ENCODE measurements at places on chromosomes 2 and 18.

- no peak for DNase-seq
Measured at GRCh38 chr2:224781400-224781799, 65.2 kb upstream of the CCDC195 start.

DNA sequence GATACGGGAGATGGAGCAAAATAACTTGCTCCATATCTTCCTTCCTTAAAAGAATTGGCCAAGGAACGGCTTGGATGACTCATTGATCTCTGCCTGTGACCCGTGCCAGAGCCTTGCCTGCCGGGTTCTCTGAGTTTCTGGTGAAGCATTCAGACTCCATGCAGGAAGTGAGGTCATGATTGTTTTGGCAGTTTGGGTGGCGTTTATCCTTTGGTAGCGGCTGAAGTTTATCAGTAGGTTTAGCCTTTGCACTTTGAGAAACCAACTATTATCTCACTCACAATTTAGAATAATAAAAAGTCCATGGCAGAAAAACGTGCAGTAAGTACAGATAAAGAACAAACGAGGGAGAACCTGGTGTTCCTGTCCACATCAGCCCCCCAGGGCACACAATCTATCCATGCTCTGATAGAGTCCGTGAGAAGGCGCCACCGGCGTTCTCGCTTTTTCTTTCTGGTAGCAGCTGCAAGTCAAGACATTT, 15.0 kb upstream of the CTAGE1 start:
- peak; percentile 83 for DNase-seq

GRCh38 chr2:179974761-179975160, 32.3 kb downstream of the CWC22 start:
- no peak for DNase-seq

DNA sequence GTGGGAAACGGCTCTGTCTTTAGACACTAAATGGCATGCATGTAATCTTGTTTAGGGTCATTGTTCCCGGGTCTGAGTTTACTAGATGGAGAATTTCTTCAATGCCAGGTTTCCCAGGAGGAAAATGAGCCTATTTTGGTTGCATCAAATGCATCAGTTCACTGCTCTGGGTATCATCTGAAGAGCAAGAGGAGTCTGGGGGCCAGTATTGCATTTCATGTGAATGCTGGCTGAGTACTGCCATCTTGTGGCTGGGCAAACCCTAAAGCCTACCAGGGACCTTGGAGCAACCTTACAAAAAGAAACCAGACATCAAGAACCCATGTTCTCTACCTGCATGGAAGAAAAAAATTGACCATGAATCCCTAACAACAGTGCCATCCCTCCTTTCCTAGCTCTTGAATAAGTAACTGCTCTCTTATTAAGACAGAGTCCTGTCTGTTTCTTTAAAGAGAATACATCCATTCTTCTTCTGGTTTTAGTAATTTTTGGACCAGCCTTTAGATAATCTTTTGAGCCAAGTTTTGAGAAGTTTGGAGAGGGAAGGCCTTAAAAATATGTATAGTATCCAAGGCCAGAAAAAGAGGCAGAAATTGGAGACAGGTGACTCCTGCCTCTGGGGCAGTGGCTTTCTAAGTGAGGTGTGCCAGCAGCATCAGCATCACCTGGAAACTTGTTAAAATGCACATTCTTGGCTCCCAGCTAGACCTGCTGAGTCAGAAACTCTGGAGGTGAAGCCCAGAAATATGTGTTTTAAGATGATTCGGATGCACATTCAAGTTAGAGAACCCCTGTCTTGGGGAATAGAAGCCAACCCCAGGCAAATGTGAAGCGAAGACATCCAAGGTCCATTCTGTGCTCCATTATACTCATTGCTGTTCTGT, 261.0 kb upstream of the CXCR4 start:
- DNase-seq = peak; percentile 61

- no peak for DNase-seq
Measured at GRCh38 chr2:170973225-170973491, 44.1 kb downstream of the GORASP2 start.

DNA sequence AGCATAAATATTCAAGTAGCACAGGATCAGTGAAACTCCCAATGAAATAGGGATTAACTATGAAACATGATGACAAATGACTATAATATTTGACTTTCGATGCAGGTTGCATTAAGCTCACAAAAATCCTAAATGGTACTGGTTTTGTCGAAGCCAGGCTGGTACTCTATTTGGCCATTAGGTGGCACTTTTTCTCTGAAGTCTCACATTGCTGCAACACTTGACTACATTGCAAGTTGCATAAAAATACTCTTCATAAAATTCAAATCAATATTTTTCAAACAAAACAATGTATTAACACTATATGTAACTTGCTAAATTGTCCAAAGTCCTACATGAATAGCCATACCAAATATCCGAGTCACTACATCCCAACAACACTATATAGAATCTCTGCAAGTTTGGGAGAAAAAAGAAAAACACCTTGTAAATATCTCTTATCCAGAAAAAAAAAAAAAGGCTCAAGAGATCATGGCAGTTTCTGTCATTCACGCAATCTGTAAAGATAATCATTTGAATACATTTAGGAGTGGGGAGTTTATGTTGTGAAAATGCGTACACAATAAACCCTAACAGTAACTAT, 9.5 kb downstream of the RTTN start:
- DNase-seq = peak; percentile 10

DNA sequence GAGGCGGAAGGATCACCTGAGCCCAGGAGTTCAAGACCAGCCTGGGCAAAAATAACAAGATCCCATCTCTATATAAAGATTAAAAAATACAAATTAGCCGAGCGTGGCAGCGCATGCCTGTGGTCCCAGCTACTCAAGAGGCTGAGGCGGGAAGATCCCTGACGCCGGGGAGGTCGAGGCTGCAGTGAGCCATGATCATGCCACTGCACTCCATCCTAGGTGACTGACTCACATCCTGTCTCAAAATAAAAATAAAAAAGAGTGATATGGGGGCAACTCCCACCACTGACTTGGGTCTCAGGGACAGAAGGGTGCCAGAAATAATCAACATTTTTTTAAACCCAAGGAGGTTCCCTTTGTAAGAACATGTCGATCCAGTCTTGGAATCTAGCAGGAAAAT, 37.6 kb downstream of the ZNF516 start:
- peak; percentile 5 for DNase-seq

GRCh38 chr2:188494906-188495305, 203.2 kb downstream of the GULP1 start:
- no peak for DNase-seq

GRCh38 chr18:42807887-42808286, 307.6 kb downstream of the RIT2 start:
- no peak for DNase-seq

GRCh38 chr2:126059379-126059778, 596.6 kb upstream of the GYPC start:
- DNase-seq = no peak

DNA sequence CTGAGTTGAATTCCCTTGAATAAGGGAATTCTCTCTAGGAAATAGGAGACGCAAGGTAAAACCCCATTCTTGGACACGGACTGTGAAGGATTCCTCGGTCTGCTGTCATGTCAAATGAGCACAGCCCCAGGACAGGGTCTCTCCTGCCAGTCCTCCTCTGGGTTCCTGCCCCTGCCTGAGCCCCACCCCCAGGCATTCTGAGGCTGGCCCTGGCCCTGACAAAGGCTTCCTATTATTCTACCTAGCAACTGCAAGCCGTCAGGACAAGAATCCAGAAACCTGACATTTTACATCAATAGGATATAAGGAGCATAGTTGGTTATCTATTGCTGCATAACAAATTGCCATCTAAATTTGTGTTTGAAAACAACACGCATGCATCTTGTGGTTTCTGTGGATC, 253.3 kb upstream of the AGAP1 start:
- DNase-seq = no peak

GRCh38 chr2:23402205-23402740, 17.3 kb downstream of the KLHL29 start:
- no peak for DNase-seq

- DNase-seq = no peak
Measured at GRCh38 chr18:31232013-31232412, 69.4 kb upstream of the DSC1 start.

DNA sequence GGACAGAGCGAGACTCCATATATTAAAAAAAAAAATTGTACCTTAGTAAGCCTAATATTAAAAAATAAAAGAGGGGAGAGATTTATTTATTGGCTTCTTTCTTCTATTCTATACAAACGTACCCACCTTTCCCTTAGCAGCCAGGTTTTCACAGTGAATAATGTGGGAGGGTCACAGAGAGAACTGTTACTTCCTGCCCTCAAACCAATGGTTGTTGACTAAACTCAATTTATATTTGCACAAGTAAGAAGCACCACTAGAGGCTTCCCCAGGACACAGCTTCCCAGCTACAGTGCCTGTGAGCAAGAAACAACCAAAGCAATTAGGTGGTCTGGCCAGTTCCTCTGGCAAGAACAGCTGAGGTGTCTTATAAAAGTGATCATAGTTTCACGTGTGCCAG, 28.9 kb upstream of the GALR1 start:
- no peak for DNase-seq

- DNase-seq = no peak
Measured at GRCh38 chr2:195031411-195031810, 625.6 kb upstream of the SLC39A10 start.

- no peak for DNase-seq
Measured at GRCh38 chr2:150168595-150169236, 318.8 kb downstream of the RND3 start.

DNA sequence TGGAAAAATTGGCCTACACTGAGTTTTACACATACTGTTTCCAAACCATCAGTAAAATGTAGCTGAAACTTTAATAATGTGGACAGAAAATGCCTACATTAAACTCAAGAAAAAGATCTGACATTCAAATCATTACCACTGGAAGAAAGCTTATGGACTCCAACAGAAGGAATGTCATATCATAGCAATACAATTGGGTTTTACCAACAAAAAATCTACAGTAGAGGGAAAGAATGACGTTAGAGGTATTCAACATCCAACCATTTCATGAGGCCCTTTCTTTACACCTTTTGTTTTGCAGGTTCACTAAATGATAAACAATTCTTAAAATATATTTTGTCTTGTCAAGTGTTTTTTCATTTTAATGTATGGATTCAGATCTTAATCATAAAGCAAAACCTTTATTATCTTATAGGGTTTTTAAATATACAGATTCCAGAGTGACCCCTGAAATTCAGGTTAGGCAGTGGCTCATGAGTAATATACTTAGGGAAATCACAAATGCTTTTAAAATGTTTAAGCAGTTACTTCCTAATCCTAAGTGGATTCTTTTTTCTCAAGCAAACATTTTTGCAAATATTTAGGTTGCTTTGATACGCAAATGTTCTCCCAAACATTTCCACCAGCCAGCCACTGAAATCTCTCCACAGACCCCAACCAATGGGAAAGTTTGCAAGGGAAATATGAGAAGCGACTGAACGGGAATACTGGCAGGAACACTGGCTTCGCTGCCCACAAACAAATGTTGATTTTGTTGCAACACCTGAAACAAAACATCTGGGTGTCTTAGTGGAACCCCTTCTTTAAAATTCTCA, 168.7 kb downstream of the TCF4 start:
- no peak for DNase-seq

- DNase-seq = no peak
Measured at GRCh38 chr2:229130522-229130921, 140.6 kb downstream of the PID1 start.

GRCh38 chr2:1115843-1116539, 165.3 kb downstream of the SNTG2 start:
- DNase-seq = no peak

- no peak for DNase-seq
Measured at GRCh38 chr2:16151281-16151570, 210.9 kb downstream of the MYCN start.

DNA sequence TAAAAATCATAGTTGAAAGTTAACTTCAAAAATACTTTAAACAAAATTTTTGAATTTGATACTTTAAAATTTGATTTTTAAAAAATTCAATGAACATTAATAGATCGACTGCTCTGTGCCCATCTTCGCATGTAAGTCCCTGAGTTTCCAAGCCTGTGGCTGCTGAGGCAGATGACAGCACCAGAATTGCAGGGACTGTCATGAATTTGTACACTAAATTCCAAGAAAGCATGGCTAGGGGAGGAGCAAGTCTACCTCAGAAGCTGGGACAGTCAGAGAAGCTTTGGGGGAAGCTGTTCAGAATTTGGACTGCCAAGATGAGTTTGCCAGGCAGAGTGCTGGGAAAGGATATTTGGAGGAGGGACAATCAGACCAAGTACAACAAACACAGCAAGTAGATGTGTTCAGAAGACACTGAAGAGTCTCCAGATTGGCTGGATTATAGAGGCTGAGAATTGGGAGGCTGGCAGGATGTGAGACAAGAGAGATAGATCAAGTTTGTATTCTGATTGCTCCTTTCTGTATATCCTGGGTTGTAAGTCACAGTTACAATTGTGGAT, 79.0 kb downstream of the ASXL3 start:
- DNase-seq = no peak

DNA sequence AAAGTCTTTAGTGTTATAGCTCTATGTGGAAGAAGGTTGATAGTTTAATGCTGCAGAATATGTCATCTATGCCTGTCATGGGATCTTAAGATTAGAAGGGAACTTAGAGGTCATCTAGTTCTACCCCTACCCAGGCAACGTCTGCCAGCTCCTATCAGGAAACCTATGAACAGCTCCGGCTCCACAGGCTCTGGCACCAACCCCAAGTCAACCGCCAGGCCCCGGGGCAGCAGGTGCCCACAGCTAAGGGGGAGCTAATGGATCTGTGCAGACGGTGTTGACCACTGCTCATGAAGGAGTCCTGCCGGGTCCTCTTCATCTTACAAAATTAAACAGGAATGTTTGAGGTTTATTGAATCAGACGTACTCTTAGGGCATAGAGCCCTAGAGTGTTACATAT, 440.8 kb upstream of the KLHL29 start:
- DNase-seq = peak; percentile 38

- DNase-seq = no peak
Measured at GRCh38 chr2:220114443-220114842, 487.0 kb downstream of the SLC4A3 start.

- DNase-seq = no peak
Measured at GRCh38 chr2:226671141-226671676, 128.4 kb downstream of the IRS1 start.

DNA sequence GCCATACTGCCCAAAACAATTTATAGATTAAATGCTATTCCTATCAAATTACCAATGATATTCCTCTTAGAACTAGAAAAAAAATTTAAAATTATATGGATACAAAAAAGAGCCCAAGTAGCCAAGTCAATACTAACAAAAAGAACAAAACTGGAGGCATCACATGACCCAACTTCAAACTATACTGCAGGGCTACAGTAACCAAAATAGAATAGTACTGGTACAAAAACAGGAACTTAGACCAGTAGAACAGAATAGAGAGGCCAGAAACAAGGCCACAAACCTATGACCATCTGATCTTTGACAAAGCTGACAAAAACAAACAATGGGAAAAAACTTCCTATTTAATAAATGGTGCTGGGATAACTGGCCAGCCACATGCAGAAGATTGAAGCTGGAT, 86.1 kb upstream of the KYNU start:
- no peak for DNase-seq

DNA sequence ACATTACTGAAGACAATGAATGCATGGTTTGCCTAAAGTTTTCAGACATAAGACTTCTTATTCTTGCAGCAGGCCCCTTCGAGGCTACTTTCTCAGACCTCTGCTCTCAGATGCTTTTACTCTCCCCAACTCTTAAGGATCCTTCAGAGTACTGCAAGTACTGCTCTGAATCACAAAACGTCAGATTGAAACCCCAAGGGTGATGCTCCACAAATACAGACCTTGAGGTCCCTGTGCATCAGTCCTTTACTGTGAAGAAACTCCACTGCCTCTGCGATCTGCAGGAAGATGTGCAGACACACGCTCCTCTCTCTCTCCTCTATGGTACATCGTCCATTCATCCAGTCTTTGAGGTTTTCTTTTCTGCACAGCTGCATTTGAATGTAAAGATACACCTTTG, 52.8 kb downstream of the EIF2AK3 start:
- DNase-seq = no peak

Measured in heart left ventricle (tissue), 16 donors.